ENCODE measurements at places on chromosomes 3 and 15.

- DNase-seq: peak; percentile 45
These were observed 138.1 kb downstream of the TMCO5A start for GRCh38 chr15:38072348-38073177.

DNA sequence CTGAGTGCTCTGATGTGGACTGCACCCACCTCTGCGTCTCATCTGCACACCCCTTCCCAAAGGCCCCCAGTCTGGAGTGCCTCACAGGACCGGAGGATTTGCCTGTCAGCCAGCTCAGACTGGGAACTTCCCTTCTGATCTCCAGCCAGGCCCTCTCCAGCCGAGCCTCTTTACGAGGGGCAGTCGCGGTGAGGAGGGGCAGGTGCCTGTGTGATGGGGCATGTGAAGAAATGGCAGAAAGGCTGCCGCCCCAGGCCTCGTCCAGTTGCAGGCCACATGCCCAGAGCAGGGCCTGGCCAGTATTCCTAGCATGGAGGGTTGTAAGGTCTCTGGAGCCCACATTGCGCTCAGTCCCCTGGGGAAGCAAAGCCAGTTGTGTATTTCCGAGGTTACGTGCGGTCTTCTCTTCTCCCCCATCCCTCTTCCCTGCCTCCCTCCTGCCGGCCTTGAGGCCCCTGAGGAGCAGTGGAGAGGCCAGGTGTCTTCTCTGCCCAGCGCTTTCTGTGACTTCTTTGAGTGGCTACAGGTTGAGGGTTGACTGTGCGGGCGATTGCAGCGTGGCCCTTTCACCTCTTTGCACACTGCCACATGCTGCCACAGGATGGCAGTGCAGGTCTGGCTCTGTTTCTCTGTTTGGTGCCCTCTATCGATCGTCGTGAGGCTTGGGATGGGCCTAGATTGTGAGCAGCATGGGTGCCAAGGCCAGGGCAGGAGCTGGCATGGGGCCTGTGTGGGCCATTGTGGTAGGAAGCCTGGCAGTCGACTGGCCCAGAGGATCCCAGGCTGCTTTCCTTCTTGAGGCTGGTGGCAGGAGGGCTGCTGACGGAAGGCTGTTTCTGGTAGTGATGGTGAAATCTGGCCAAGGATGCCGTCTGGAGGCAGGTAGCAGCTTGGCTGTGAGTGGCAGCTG is 5.3 kb downstream of the CLK3 start:
- DNase-seq: peak; percentile 83

DNA sequence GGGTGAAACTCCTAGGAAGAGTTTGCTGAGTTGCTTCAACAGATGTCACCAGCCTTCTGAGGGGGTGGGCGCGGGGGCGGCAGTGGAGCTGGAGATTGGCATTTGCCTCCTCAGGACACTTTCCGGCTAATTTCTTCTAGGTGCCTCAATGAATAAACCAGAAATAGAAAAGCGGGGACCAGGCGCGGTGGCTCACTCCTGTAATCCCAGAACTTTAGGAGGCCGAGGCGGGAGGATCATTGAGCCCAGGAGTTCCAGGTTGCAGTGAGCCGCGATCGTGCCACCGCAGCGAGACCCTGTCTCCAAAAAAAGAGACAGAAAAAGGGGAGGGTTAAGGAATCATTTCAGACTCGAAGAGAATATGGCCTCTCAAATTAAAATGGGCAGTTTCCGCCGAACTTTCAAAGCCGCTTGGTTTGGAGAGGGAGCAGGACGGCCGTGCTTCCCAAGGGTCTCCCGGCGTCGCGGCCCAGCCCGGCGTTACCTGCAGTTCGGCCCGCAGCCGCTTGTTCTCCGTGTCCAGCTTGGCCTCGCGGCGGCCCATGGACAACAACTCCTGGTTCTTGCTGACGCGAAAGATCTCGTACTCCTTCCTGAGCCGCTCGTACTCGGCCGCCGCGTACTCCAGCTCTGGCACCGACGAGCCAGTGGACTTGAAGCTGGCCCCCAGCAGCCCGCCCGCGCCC is 587 bp downstream of the NPHP3 start:
- DNase-seq: no peak

GRCh38 chr15:70531576-70531975 is 231.8 kb downstream of the UACA start:
- DNase-seq: no peak

- DNase-seq: no peak
These were observed 191.1 kb downstream of the GREM1 start for GRCh38 chr15:32908872-32909271.

GRCh38 chr3:157067114-157067513 is 92.8 kb downstream of the CCNL1 start:
- DNase-seq: peak; percentile 38

GRCh38 chr3:83928391-83928790 is 1030.4 kb upstream of the CADM2 start:
- DNase-seq: no peak

- no peak for DNase-seq
These were observed 161.5 kb upstream of the KBTBD8 start for GRCh38 chr3:66836363-66837152.

- DNase-seq: no peak
These were observed 47.1 kb downstream of the TFG start for GRCh38 chr3:100756441-100756840.

GRCh38 chr3:57164657-57165573 is at the start of gene IL17RD:
Gene IL17RD (minus strand): TSS chr3:57165353. CDS start chr3:57165286, 67 bp downstream.
- DNase-seq: peak; percentile 65

Data from CD4-positive, alpha-beta T cell treated with Interleukin-1 beta for 1 hour (primary cell).